ENCODE measurements at places on chromosomes 1 and 21.

- peak; percentile 44 for DNase-seq
These were observed 101.3 kb upstream of the ACTL8 start for GRCh38 chr1:17653728-17654351.

DNA sequence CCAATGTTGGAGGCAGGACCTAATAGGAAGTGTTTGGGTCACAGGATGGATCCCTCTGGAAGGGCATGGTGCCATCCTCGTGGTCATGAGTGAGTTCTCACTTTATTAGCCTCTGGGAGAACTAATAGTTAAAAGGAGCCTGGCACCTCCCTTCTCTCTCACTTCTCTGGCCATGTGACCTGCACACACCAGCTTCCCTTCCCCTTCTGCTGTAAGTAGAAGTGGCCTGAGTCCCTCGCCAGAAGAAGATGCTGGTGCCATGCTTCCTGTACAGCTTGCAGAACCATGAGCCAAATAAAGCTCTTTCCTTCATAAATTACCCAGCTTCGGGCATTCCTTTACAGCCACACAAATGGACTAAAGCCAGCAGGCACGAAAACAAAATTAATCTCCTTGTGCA, 23.6 kb downstream of the ACOT7 start:
- DNase-seq, result no peak

GRCh38 chr1:172287208-172287607, 133.3 kb upstream of the C1orf105 start:
- peak; percentile 89 for DNase-seq

GRCh38 chr21:42174173-42174572, 44.8 kb upstream of the ABCG1 start:
- no peak for DNase-seq

GRCh38 chr1:29547300-29547699, 311.0 kb downstream of the PTPRU start:
- DNase-seq, result no peak

- DNase-seq, result no peak
These were observed 91.9 kb downstream of the NFIA start for GRCh38 chr1:61174060-61174795.

GRCh38 chr1:36624466-36624865, 141.8 kb upstream of the CSF3R start:
- DNase-seq, result no peak

DNA sequence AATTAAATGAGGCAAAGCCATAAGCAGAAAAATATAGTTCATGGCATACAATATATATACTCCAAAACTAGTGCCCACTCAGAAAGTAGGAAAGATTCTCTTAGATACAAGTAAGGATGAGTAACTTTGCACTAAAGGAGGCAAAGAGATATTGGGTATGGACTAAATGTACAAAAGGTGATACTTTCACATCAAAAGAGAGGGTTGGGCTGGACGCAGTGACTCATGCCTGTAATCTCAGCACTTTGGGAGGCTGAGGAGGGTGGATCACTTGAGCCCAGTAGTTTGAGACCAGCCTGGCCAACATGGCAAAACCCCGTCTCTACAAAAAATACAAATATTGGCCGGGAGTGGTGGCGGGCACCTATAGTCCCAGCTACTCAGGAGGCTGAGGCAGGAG, 6.7 kb downstream of the KYAT3 start:
- no peak for DNase-seq

GRCh38 chr1:154182344-154183045, 9.4 kb downstream of the TPM3 start:
- DNase-seq, result peak; percentile 79

DNA sequence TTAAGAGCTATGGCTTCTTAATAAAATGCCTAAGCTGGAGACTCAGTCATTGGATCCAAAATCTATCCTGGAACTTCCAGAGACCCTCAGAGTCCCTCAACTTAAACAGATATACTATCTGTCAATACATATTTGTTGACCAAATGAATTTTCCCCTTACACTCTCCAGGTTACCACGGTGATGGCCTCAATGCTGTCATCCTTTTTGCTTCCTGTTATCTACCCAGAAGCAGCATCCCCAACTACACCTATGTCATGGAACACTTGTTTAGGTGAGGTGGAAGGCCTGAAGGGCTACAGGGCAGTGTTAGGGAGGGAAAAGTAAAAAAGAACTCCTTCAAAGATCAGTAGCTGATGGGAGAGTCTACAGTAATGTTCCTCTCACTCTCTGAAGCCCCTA, 4.4 kb upstream of the C1orf56 start:
- DNase-seq, result no peak

- DNase-seq, result no peak
These were observed 118.6 kb downstream of the SYF2 start for GRCh38 chr1:25113731-25114130.

- DNase-seq, result peak; percentile 70
These were observed 164.4 kb upstream of the PALMD start for GRCh38 chr1:99481391-99481996.

GRCh38 chr1:198756470-198756869, 117.6 kb downstream of the PTPRC start:
- peak; percentile 51 for DNase-seq

DNA sequence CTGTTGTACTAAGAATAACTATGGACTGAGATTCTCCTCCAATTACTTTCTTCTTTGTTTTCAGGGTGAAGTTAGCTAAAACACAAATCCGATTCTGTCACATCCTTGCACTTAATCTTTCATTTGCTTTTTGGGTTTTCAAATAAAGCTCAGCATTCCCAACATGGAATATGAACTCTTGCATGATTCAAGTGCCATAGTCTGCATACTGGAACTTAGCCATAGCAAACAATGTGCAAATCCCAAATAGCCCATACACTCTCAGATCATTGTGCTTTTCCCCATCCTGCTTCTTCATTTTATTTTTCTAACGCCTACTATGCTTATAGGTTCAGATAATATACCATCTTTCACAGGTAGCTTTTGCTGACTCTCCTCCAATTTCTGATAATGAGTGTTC, 455.8 kb upstream of the PRMT6 start:
- no peak for DNase-seq

- no peak for DNase-seq
These were observed 100.5 kb upstream of the NEK7 start for GRCh38 chr1:198056255-198056654.

- DNase-seq, result peak; percentile 93
These were observed 19.3 kb upstream of the POFUT2 start for GRCh38 chr21:45306832-45307571.

DNA sequence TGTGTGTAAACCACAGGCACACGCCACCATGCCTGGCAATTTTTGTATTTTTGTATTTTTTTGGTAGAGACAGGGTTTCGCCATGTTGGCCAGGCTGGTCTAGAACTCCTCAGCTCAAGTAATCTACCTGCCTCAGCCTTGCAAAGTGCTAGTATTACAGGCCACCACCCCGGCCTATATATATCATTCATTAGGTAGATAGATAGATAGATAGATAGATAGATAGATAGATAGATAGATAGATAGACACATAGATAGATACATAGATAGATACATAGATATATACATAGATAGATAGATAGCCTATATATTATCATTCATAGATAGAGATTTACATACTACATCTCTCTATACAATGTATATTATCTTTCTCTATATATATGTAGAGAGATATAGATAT, 46.0 kb downstream of the VANGL1 start:
- no peak for DNase-seq

DNA sequence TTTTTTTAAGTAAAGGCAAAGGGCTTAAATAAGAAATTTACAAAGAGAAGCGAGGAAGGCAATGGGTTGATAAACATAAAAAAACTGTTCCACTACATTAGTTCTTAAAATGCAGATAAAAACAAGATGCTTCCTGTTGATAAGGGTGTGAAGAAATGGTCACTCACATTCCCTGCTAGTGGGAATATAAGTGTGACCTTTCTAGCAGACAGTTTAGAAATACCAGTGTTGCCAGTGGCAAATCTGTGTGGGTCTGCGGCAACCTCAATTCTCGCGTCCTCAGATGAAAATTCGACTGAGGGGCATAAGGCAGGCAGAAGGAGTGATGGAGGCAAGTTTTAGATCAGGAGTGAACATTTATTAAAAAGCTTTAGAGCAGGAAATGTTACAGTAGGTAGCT, 151.1 kb downstream of the NTNG1 start:
- DNase-seq, result no peak

- DNase-seq, result peak; percentile 96
These were observed 43.4 kb downstream of the FHAD1 start for GRCh38 chr1:15290382-15290781.

DNA sequence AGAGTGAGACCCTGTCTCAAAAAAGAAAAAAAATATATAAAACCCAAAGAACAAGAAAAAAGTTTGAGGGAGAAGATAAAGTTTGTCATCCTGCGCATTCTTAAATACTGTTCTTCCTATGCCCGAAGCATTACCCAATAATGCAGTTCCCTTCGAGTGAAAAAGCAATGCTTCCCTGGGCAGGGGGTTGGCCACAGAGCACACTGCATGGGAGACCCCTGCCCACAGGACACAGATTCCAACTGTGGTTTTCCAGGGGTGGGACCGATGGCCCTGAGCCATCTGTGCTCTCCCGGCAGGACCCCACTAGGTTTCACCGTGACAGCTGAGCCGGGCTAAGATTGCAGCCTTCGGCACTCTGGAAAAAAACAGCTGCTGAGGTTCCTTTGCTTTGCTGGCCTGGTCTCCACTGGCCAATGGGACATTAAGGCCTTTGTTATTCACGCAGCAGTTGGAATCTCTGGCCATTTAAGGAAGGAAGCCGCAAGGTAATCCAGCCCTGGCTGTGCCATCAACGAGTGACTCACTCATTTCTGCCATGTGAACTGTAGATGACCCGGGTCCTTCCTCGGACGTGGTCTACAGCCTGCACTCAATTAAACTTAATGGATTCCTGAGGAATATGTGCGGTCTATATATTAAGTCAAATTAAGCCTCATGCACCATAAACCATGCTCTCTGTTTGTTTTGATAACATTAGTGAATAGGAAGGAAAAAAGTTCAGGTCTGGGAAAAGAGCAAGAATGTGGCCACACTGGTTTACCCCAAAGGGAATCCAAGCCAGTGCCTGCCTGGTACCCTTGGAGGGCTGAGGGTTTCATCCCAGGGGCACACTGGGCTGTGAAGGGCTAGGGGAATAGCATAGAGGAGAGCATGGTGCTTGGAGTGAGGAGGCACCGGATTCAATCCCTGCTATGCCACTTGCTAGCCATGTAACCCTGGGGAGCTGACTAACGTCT, 163.2 kb downstream of the ZBTB18 start:
- DNase-seq, result peak; percentile 92

GRCh38 chr1:183572721-183573120, 17.5 kb downstream of the NCF2 start:
- DNase-seq, result peak; percentile 35

- no peak for DNase-seq
These were observed 430 bp downstream of the FAM167B start for GRCh38 chr1:32247452-32247851.

DNA sequence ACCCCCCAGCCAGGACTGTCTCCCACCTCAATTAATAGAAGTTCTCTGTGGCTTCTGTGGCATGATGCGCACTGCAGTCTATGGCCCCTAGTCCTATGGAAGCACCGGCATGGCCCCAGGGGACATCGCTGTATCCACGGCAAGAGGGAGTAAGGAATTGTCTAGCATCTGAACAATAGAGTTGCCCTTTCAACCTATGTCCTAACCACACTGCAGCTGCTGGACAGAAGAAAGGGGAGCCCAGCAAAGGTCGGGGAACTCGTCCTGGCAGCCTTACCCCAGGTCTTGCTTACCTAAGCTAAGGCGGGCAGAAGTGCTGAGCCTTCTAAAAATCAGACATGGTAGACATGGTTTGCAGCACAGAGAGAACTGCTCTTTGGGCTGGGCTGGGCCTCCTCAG, 103.3 kb upstream of the EDN2 start:
- no peak for DNase-seq

DNA sequence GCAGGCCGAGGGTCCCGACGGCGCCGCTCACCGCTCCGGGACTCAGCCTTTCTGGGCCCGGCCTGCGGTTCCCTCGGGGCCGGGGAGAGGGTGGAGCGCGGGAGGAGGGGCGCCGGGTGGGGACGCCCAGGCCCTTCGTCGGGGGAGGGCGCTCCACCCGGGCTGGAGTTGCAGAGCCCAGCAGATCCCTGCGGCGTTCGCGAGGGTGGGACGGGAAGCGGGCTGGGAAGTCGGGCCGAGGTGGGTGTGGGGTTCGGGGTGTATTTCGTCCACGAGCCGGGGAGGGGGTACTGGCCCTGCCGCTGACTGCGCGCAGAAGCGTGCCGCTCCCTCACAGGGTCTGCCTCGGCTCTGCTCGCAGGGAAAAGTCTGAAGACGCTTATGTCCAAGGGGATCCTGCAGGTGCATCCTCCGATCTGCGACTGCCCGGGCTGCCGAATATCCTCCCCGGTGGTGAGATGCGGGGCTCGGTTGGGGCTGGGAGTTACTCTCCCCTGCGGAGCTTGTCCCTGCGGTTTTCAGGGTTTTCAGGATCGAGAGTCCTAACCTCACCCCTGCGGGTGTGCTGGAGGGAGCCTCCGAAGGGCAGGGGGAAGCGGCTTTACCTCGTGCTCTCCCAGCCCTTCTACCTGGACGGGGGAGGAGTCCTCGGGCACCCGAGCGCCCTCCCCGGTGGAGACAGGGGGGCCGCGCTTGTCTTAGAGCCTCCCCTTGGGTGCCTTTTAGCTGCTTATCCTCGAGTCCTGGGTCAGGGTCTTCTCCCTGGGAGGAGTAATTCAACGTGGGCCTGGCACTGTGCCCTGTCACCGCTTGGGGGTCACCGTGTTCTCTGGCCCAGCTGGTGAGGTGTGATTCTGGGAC, 2.1 kb downstream of the SAMD11 start:
- DNase-seq, result no peak

- DNase-seq, result no peak
These were observed 109.0 kb downstream of the PPIAL4G start for GRCh38 chr1:148374101-148374500.

DNA sequence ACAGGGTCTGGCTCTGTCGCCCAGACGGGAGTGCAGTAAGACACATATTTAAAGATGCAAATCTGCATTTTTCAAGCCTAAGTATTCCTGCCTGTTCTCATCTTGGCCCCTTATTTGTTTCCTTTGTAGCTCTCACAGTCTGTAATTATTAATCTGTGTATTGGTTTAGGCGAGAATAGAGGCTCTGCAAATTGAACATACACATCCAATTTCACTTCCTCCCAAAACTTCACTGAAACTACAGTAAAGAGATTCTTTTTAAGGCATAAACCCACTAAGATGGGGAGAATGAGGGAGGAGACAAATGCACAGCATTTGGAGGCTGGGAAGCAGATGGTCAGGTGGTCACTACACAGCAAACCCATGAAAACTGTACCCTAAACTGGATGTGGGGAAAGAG, 21.0 kb downstream of the HMGN2 start:
- DNase-seq, result no peak

DNA sequence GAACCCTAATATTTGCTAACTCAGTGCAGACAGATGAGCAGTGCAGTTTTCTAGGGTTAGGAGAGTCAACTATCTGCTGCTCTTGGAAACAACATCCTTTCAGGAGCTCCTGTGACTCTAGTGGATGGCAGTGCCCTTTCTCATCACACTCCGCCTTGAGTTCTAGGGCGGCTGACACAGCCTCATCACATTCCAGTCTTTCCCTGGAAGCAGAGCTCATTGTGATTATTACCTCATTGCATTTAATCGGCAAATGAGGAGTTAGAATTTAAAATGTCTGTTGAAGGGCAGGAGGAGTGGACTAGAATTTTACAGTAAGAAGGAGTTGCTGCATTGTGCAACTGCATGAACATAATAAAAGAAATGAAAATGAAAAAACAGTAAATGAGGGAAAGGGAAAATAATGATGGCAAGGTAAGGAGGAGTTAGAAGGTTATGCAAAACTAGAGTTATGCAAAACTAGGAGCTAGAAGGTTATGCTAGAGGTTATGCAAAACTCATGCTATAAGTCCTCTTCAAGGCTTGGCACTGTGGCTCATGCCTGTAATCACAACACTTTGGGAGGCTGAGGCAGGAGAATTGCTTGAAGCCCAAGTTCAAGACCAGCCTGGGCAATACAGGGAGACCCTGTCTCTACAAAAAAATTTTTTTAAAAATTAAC, 6.9 kb upstream of the PTGFRN start:
- no peak for DNase-seq

All from fibroblast of mammary gland (primary cell).